ENCODE measurements at places on chromosomes 2 and 18.

DNA sequence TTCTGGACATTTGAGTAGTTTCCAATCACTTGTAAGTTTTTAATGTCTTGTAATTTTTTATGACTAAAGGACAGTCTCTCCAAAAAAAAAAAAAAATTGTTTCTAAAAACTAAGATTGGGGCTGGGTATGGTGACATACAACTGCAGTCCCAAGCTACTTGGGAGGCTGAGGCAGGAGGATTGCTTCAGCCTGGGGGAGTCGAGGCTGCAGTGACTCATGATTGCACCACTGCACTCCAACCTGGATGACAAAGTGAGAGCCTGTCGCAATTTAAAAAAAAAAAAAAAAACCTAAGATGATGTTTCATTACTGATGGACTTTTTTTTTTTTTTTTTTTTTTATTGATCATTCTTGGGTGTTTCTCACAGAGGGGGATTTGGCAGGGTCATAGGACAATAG lies 34.4 kb upstream of the PKDCC start:
- DNase-seq, result no peak

- no peak for DNase-seq
These were observed 94.8 kb downstream of the FTCDNL1 start for GRCh38 chr2:199756211-199756610.

GRCh38 chr18:6593142-6593885 lies 136.2 kb upstream of the ARHGAP28 start:
- no peak for DNase-seq

DNA sequence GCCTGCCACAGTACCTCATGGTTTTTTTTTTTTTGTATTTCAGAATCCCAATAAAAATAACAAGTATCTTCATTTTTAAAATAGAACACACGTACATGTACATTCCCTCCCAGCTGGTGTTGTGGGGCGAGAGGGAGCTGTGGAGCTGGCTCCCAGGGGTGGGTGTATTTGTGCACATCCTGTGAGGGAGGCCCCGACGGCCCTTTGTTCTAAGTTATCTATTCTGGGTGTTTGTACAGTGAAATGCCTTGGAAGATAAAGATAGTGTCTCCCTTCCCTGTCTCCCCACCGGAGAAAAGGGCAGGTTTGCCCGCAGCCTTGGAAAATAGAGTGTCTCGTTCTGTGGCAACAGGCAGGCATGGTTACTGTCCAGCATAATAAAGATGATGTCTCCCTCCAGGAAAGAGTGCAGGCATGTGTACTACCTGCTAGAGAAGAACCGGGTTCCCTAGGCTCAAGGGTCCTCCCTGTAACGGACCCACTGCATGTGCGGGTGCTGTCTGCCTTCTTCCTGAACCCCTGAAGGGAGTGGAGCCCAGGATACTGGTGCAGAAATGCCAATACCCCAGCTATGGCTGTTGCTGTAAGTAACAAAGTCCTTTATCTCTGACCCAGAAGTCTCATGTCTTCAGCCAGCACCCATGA lies 12.1 kb upstream of the ALLC start:
- no peak for DNase-seq

DNA sequence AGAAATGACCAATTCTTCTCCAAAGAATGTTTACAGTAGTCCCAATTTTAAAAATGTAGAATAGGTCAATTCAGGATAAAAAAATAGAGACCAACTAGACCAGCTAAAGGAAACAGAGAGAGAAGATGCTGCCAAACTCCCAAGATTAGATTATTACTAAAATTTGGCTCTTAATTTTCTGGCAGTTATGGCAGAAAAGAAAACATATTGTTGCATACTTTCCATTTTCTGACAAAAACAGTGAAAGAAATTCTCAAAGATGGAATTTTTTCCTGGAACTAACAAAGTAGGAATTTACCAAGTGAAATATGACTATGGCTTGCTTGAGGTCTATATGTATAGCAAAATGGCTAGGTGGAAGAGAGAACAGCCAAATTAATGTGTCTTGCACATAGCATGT lies 138.3 kb upstream of the STK17B start:
- DNase-seq, result no peak

GRCh38 chr2:103959174-103960128 lies 894.5 kb upstream of the POU3F3 start:
- DNase-seq, result no peak

GRCh38 chr2:240166761-240167587 lies 26.5 kb upstream of the OTOS start:
- no peak for DNase-seq

DNA sequence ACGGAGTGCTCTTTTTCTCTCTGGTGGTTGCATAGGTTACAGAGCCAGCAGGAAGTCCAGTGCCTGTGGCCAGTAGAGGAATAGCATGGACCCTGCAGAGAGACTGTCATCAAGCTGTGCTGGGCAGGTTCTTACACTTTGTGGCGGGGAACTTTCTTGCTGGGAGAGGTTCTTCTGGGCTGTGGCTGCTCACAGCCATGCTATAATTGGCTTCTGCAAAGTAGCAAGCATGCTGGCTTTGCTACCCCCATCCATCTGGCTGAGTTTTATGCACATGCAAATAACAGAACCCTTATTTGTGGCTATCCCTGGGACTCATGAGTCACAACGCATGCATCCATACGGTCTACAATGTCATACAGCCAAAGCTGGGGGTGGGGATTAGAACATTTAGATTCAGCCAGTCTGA lies 68.9 kb downstream of the PLCL1 start:
- DNase-seq, result no peak

- DNase-seq, result no peak
These were observed 3.3 kb downstream of the RNU4ATAC start for GRCh38 chr2:121534007-121534406.

DNA sequence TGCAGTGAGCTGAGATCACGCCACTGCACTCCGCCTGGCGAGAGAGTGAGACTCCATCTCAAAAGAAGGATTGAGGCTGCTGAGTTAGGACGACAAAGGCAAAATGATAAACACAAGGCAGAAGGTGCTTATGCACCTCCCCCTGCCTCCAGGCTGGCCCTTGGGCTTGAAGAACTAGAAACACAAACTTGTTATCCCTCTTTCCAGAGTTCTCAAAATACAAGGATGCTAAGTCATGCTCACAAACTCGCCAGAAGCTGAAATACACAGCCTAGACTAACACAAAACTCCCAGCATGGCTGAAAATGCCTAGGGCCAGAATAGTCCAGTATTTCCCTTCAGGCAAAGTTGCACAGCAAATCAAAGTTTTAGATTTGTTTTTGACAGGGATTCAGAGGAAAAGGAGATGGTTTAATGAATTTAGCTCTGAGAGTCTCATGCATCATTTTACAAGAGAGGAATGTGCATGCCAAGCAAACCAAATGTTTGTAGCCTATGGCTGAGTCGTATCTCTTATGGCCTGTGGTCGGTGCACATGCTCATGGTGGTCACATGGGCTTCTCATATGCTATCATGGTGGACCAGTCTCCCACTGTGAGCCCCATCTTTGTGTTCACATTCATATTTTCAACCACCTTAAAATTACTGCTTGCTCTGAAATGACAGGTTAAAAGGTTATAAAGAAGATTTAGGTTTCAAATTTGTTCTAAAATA lies 16.2 kb upstream of the MREG start:
- DNase-seq, result no peak

DNA sequence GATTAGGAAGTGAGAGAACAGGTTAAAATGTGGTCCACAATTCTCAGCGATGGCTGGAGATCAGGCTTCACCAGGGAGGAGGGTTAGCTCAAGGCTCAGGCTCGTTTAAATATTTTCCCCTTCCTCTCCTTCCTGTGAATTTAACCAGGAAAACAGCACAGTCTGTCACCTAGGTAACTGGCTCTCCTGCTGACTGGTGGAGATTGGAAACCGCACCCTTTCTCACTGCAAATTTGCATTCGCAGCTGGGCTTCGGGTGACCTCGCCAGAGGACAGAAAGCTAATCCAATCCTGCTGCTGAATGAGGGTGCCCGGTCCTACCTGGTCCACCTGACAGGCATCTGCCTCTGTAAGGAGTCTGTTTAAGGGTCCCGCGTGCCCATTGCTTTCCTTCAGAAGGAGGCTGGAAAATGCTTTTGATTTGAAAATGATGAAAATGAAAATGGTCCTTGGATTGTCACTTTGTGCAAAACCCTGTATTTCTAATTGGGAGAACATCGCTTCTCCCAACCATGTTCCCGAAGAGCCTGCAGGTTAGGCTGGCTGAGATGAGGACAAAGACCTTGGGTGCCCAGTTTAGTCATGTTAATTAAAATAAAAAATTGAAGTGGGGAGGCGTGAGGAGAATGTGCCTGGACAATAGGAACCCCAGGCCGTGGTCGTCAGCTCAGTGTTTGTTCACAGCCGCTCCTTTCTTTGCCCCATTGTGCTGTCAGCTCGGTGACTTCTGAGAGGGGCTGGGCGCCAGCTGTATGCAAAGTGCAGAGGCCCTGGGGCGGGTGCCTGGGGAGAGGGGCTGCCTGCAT lies 43.4 kb upstream of the MTCL1 start:
- no peak for DNase-seq

DNA sequence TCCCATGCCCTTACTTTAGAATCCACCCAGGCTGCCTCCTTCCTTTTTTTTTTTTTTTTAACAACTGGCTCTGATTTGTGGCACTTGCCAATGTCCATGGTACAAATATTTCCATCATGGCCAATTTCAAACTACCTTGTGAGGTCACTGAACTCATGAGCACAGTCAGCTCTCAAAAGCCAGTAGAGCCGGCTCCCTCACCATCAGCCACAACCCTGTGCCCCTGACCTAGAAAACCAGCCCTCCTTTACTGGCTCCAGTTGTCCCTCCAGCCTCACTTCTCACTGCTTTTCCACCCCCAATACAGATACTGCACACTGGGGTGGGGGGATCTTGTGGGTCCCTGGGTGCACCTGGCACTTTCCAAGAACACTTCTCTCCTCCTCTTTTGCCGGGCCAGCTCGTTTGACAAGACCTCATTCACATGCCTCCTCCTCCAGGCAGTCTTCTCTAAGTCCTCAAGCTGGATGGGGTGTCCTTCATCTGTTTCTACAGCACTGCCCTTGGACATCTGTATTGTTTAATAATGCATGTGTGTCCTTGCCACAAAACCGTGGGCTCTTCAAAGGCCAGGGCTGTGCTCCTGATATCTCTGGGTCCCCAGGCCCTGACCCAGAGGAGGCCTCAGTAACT lies 35.5 kb downstream of the SDC1 start:
- DNase-seq, result no peak

DNA sequence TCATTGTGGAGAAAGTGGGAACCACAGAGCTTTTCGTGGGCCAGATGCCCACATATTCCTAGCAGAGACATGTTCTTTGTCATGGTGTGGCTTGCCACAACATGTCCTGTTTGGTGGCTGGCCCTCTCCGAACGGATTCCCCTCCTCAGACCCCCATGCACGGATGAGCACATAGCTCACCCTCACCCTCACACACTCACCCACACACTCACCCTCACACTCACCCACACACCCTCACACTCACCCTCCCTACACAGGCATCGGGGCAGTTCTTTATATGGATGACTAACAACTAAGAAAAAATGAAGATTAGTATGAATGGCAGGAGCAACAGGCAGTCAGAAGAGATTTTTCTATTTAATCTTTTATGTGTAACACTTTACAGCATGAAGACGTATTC lies 149.9 kb downstream of the ZNF236 start:
- DNase-seq, result no peak

- DNase-seq, result no peak
These were observed 173.8 kb upstream of the REV1 start for GRCh38 chr2:99663641-99664040.

- DNase-seq, result no peak
These were observed 98.1 kb upstream of the HS6ST1 start for GRCh38 chr2:128416806-128417205.

GRCh38 chr2:3517948-3518495 lies 1.3 kb downstream of the ADI1 start:
- no peak for DNase-seq

- DNase-seq, result no peak
These were observed 74.8 kb upstream of the ST6GAL2 start for GRCh38 chr2:106960683-106961161.

GRCh38 chr2:236627841-236628240 lies 58.2 kb downstream of the ACKR3 start:
- DNase-seq, result no peak

DNA sequence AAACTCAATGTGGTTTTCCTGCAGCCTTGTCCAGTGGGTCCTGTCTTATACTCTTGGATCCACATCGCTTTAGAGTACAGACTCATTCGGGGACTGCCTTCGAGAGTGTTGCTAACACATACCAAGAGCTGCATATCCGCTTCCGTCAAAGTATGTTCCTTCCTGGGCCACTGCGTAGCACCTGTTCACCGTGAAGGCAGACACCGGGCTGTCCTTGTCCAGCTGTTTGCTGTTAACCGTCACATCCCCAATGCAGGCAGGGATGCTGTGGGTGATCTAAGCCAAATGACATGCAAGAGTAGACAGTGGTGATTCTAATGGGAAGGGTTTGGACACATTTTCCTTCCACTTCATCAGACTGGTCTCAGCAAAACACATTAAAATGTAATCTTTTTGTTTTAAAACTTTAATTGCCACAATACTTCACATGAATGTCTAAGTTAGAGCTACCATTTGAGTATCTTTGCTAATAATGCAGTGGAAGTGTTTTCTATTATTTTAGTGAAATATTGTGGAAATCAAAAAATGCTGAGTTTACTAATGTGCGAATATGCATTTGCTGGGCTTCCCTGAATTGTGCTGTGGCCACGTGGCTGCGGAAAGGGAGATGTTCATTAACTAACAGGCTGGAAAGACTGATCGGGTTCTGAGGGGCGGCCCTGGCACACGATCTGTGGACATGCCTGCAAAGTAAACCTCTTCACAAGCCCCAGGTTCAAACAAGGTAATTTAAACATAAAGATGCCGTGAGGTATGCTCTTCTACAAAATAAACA lies 169.1 kb downstream of the LAMA1 start:
- no peak for DNase-seq

DNA sequence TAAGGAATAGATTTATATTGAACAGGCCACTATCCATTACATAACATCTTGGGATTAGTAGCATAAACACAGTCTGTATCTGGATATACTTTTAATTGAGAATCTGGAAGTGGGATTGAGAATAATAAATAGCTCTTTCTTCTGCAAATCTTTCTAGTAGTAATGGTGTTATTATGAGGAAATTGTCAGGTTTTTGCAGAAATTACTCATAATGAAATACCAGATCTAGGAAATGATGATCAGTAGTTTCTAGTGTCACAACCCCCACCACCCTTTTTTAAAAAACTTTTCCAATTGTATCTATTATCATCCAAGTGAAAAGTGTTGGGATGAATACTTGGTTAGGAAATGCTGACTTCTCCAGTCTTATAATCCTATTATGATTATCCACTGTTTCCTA lies 18.7 kb downstream of the NBEAL1 start:
- DNase-seq, result no peak

DNA sequence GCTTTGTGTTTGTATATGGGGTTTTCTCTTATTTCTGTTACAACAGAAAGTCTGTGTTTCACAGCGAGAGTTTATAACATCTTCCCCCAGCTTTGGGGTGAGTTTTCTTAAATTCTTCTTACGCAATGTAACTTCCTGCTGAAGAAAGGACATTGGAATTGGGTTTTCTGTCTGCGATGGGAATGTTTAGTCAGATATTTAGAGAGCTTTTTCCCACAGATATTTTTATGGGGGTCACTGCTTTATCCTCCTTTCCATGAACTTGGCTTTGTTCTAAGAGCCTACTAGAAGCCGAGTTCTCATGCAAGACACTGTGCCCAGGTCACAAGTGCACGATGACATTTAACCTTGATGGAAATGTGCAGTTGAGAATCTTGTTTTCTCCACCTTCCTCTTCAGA lies 22.1 kb downstream of the B3GNT2 start:
- DNase-seq, result no peak

GRCh38 chr2:231905026-231905425 lies 21.2 kb downstream of the NPPC start:
- DNase-seq, result no peak
